Immature natural killer cell (primary cell): ENCODE measurements at places on chromosomes 16 and 17. TPM values are rescaled to one million over a fixed set of nuclear protein-coding genes. Genes with fewer than 3 reads are reported as not detected.
A peak's percentile ranks its signal among the peaks of the same experiment; 100 is the strongest.

GRCh38 chr16:57089406-57089805, 3.0 kb upstream of the CPNE2 start:
- DNase-seq, result no peak

DNA sequence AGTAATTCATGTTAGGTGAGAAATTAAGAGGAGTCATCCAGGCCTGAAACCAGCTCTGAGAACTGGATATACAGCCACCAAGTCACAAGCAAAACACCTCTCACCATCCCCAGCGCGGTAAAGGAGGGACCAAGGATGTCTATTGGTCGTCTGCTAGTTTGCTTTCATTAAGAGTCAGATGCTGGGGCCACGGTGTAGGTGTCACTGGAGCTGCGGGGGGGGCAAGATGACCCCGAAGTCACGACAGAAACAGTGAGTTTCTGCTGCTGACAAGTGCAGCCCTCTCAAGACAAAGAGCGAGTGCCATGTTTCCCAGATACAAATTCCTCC, 790 bp downstream of the NCBP3 start:
- peak; percentile 44 for DNase-seq

- DNase-seq, result no peak
Observed at GRCh38 chr17:73799781-73800627, 155.8 kb upstream of the SDK2 start.

GRCh38 chr17:49406421-49407061, 8.1 kb downstream of the PHB1 start:
- no peak for DNase-seq

DNA sequence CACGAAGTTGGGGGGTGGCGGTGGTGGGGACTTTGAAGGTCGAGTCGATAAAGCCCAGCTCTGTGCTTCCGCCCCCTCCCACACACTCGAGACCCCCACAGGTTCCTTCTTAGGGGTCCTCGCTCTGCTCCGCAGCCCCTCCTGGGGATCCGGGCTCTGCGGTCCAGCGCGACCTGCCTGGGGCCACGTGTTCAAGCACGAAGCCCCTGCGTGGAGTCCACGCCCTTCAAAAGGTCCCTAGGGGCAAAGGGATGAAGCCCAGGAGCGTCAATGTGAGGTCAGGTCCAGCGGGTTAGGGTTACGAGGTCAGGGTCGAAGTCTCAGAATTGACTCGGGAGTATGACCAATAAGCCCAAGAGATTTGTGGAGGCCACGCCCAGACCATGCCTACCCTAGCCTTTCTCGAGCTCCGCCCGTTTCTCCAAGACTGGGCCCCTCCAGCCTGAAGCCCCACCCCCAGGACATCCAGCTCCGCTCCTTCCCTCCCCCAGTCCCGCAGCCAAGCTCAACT, 786 bp upstream of the CACNA1G start:
- DNase-seq, result no peak

DNA sequence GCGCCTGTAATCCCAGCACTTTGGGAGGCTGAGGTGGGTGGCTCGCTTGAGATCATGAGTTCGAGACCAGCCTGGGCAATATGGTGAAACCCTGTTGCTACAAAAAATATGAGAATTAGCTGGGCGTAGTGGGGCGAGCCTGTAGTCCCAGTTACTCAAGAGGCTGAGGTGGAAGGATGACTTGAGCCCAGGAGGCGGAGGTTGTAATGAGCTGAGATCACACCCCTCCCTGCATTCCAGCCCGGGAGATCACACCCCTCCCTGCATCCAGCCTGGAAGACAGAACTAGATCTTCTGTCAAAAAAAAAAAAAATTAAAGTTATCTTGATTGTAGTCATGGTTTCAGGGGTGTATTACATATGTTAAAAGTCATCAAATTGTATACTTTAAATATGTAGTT, 26.8 kb upstream of the GLG1 start:
- DNase-seq, result no peak

- DNase-seq, result no peak
Observed at GRCh38 chr16:66238696-66239095, 127.8 kb upstream of the CDH5 start.

GRCh38 chr16:55711959-55712876, 56.4 kb downstream of the SLC6A2 start:
- DNase-seq, result peak; percentile 38

TTC19 gene
- polyA plus RNA-seq, result 37.1 TPM

NPIPB8 gene
- polyA plus RNA-seq, result not detected
